ENCODE measurements at places on chromosomes 16 and 17.
A peak's percentile ranks its signal among the peaks of the same experiment; 100 is the strongest.

DNA sequence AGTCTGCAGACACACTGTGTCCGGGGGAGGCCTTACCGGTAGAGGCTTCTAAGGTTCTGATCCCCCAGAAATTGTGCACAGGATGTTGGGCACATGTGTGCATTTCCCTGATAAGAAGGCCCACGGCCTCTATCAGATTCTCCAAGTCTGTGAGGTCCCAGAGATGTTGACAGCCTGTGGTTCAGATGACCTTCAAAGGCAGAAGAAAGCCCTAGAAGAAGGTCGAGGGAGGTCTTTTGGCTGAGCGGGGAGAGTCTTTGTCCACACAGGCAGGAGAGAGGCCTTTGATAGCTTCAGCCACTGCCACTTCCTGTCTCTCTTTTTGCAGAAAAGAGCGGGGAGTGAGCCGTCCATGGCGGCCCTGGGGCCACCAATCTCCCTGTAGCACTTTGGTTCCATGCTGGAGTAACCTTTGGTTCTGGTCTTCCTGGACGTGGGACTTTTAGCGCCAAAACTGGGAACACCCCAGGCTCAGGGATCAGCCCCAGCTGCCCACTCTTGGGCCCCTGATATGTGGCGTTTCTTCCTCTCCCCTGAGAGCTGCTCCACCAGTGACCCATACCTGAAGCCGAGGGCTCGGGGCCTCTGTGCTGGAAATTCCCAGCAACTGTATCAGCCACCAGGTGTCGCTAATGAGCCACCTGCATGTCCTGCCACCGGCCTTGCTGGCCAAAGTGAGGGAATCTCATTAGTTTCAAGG, 28.1 kb upstream of the LGALS9 start:
- DNase-seq: peak; percentile 53

DNA sequence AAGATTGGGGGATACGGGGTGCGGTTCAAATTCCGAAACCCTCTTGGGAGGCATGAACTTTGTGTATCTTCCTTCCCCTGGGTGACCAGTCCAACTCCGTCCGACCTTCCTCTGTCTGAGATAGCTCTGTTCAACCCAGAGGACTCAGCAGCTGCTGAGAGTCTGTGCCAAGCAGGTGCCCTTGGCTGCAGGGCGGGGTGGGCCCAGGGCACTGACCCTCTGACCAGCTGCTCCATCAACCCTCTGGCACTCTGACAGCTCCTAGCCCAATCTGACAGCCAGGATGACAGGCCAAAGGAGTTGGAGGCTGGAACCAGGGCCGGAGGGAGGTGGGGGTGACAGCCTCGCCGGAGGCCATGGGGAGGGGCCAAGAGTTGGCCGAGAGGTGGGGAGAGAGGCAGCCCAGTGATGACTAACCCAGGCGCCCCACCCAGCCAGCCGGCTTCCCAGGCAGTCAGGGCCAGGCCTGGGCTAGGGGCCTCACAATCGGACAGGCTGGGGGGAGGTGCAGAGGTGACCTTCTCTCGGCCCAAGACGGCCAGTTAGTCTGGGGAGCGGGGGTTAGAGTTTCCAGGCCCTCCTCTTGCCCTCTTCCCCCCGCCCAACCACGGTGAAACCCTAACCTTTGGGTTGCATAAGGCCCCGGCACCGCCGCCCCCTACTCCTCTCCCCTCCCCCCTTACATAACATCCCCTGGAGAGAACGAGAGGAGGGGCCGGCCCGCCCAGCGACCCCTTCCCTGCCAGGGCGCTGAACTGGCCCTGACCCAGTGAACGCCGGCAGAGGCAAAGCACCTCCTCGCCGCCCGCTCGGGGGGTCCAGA, 5.0 kb upstream of the TLCD2 start:
- peak; percentile 92 for DNase-seq

DNA sequence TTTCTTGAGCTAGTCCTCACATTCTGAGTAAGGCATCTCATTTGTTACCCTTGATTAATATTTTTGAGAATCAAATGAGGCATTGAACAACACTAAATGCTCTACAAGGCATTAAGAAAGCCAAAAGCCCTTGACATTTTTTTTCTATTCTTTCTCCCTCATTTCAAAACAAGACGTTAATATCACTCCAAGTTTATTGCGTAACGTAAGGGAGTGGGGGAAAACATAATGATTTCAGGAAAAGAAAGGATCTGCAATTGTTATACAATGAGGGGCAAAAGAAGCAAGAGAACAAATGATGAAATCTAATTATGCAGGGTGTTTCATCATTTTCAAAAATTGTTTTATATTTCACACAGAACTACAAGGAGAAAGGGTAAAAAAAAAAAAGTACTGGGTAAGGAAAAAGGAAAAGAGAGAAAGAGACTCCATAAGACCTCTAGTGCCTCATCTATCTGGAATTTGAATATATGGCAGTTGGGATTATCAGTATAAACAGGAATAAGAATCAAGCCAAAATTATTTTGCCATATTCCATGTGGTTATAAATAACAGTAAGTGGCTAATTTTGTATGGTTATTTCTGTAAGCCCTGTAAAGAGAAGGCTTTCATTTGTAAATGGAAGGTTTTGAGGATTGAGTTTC, 163.0 kb downstream of the ABCA8 start:
- DNase-seq: peak; percentile 48

DNA sequence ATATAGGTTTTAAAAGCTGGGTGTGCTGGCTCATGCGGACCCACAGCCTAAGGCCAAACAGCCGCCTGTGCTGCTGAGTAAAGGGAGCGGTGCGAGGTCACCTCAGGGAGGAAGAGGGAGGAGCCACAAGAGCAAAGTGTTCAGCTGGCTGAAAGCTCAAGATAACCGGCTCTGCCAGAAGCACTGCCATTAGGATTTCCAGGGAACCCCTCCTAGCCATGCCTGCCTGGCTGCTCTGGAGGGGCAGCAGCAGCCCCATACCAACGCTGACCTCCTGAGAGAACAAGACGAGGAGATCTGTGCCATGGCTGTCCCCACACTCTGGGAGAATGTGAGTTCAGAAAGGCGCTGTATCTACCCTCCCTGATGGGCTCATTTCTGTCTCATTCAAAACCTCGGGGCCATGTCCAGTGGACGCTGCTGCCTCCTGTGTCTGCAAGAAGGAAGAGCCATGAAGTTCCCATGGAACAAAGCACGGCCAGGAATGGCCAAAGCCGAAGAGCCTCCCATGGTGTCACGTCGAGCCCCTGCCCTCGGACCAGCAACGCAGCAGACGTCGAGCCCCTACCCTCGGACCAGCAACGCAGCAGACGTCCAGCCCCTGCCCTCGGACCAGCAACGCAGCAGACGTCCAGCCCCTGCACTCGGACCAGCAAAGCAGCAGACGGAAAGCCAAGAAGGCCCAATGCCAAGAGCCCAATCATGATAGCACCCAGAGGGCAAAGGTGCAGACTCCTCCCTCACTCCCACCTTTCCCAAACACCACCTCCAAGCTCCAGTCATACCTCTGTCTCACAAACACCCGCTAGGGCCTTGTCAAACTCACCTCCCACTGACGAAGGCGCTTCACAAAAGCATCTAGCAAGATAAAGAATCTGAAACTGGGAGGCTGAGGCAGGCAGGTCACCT, 107.0 kb downstream of the ANKRD11 start:
- no peak for DNase-seq

GRCh38 chr17:7336240-7337175, at the start of gene ACAP1:
TSS of gene ACAP1 (plus strand) at chr17:7336529. CDS start at chr17:7336735, 206 bp downstream.
- DNase-seq: no peak

DNA sequence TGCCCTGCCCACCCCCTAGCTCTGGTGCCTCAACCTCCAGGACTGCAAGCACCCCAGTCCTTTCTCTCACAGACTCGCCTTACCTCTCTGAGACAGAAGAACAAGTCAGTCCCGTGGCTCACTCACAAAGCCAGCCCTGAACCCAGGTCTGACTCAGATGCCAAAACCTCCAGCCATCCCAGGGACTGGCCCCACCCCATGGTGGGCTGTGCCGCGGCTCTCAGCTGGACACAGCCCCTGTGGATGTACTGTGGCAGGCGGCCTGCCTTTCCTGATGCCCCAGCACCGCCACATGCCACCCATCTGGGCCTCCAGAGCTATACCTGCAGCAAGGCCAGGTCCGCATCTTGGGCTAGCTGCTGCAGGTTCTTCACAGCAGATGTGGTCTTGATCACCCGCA, 19.8 kb downstream of the MPG start:
- no peak for DNase-seq

- DNase-seq: no peak
These were observed 7.2 kb upstream of the LIMD2 start for GRCh38 chr17:63707151-63707550.

- no peak for DNase-seq
These were observed 299.3 kb upstream of the SALL1 start for GRCh38 chr16:51450376-51450775.

- peak; percentile 39 for DNase-seq
These were observed 12.4 kb downstream of the ZG16B start for GRCh38 chr16:2842340-2843000.

- DNase-seq: peak; percentile 55
These were observed 1.1 kb upstream of the AKTIP start for GRCh38 chr16:53503991-53504663.

DNA sequence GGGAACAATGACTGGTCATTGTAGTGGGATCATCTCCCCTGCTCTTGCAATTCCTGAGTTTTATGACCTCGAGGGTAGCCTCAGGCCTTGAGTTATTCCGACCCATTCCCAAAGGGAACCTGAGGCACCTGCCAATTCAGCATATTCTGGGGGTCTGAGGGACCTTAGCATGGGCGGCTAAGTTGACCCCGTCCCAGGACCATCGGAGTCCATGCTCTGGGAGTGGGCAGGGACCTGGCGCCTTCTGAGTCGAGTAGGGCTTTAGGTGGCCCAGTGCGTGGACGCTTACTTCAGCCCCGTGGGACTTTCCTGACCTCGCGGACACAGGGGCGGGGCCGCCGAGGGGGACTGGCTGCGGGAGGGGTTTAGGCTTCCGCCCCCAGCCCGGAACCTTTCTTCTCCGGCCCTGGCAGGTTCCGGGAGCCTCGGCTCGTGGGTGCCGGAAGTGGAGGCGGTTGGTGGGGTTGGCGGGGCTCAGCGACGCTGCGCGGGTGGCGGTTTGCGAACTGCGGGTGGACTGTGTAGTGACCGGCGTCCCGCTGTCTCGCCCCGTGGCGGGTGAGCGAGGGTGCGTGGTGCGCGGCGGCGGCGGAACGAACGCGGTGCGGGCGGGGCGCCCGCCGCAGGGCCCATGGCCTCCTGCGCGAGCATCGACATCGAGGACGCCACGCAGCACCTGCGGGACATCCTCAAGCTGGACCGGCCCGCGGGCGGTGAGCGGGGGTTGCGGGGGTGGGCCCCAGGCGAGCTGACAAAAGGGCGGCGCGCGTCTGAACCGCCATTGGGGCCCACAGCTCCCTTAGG, at the start of gene EDC4:
Gene EDC4, plus strand, starts transcription at position 422 of the 804 bp plus-strand sequence. Its CDS starts 210 bp downstream, at position 632.
- DNase-seq: peak; percentile 72

- no peak for DNase-seq
These were observed 21.7 kb downstream of the TTYH2 start for GRCh38 chr17:74235040-74235581.

- DNase-seq: no peak
These were observed 26.2 kb downstream of the TRIM16 start for GRCh38 chr17:15657868-15658267.

DNA sequence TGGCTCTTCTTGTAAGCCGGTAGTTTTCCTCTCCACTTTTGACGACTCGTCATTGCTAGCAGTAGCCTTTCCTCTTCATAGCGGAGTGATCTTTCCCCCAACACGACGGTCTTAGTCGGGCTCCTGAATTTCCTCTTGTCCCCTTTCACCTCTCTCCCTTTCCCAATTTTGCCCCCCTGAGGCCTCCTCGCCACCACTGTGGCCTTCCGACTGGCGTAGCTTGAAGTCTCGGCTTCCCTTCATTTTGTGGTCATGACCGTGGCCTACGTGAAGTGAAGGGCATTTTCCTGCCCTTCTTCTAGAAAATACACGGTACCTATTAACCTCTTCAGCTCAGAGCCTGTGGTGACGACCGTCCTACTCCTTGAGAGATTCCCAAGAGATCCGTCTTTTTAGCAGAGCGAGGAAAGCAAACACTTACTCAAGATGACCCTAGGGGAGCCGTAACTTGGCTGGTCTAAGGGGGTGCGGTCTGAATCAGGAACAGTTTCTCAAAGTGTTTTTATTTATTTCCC, 787 bp downstream of the PRKAR1A start:
- DNase-seq: peak; percentile 13

- no peak for DNase-seq
These were observed 9.9 kb upstream of the PPM1D start for GRCh38 chr17:60590070-60590469.

GRCh38 chr16:31201582-31202413, 762 bp downstream of the PYCARD start:
- no peak for DNase-seq

GRCh38 chr17:29562615-29563014, 4.2 kb downstream of the ABHD15 start:
- DNase-seq: no peak

All from fibroblast of skin of abdomen (primary cell).